HT-29 (cell line): ENCODE measurements at places on chromosomes 11 and 22.

- DNase-seq = peak; percentile 65
These were observed 14.8 kb upstream of the CARD10 start for GRCh38 chr22:37533995-37534394.

GRCh38 chr11:16606784-16607674, 131.4 kb upstream of the C11orf58 start:
- no peak for DNase-seq

GRCh38 chr11:91265946-91266345, 958.7 kb upstream of the FAT3 start:
- DNase-seq = no peak

DNA sequence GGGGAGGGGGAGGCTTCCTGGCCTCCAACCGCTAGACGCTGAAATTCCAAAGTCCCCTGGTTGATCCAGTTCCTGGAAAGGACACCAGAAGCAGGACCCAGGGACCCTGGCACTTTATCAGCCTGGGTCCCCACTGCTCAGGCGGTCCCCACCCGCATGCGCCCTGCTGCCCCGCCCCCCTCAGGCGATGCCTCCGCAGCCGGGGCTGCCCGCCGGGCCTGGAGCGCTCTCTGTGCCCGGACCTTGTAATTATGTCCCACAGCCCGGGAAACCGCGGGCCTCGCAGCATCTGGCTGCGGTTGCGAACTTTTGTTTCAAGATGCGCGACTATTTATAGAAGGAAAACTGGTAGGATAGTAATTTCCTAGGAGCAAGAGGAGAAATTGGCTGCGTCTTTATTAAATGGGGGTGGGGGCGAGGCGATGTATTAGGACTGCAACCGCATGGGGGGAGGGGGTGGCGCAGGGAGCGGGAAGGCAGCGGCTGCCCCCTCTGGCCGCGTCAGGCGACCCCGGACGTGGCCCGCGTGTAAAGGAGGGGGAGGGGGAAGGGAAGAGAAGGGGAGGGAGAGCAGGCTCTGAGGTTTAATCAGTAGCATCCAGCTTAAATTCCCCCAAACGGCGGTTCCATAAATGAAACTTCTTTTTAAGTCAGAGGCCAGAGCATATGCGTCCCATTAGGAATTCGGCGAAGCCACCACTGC, 6.1 kb downstream of the WNT7B start:
- no peak for DNase-seq

GRCh38 chr11:86717817-86718501, 45.5 kb upstream of the ME3 start:
- peak; percentile 66 for DNase-seq

DNA sequence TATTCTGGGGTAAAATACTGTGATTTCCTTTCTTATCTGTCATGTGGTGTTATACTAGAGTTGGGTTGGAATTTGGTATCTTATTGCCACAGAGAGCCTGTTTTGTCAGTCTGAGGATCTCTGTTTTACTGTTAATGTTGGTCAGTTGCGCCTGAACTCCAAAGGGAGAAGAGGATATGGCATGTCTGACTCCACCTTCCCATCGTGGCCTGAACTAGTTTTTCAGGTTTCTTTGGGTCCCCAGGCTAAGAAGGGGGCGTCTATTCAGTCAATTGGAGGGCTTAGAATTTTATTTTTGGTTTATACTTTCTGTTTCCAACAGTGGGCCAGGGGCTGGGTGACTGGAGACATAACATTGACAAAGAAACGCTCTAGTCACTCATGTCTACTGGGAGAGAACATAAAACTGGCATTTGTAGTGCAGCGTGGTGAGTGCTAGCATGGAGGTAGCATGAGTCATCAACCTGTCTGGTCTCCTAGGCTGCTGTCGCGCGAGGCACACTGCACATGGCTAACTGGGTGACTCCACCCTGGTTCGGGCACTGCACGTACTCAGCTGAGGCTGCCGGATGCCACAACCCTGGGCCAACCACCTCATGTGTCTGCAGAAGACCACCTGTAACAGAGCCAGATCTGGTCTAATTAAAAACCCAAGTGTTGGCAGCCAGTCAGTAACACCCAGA, 120.1 kb upstream of the OR9Q1 start:
- peak; percentile 97 for DNase-seq

DNA sequence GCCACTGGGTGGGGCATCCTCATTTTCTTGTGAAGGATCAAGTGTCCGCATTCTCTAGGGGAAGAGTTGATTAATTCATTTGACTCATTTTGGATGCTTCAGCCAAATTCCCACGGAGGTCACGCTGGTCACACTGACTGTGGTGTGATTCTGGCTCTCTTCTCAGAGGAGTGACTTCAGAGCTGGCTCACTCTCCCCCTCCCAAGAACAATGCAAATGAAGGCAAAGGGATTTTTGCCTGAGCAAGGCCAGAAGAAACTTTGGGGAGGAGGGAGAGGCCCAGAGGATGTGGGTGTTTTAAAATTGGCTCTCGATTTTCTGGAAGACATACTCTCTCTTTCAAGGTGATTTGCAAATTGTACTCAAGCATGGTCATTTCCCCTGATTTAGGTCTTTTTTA, 51.1 kb upstream of the LMO2 start:
- DNase-seq = no peak

DNA sequence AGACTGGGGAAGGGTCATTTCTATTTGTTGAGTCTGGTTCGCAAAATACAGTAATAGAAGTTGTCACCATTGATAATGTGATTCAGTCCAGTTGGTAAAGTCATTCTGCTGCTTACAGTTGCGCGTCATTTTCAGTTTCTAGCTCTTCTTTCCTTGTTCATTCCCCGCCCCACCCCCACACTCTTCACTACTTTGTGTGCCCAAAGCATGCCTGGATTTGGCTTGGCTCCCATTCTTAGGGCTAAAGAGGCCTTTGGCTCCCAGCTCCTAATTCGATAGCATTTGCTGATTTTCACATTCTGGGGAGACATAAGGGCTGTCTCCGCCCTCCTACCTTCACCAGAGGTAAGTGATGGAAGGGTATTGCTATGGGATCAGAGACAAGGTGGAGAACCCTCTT, 43.0 kb downstream of the CECR2 start:
- no peak for DNase-seq

- DNase-seq = peak; percentile 84
These were observed 19.9 kb upstream of the MUC5B start for GRCh38 chr11:1202776-1203504.

DNA sequence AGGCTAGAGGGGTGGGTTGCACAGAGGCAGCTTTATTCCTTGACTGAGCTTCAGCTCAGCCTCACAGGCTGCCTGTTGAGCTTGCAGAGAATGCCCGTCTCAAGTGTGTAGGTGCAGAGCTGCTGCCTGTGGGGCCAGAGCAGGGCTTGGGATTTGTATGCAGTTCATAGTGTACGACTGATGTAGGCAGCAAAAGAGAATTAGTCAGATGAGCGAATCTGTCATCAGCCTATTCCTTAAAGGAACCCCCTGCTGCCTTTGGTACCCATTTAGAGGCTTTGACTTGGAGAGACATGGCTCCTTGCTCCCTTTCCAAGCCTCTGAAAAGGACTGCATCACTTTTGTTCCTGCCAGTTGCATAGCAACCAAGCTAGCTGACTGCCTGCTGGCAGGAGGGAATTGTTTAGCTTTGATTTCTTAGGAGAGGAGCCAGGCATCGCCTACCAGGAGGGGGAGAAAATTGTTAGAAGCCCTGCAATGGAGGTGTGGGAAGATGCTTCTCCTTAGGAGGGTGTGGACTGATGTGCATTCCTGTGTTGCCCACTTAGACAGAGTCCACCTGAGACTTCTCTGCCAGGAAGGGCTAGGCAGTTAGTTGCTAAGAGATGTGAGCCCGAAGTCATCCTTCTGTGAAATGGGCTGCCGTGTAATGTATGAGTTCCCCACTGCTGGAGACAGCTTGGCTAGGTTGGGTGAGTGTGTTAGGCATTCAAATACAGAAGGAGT, 10.9 kb downstream of the ACO2 start:
- no peak for DNase-seq

GRCh38 chr11:36657610-36658267, 59.7 kb upstream of the RAG2 start:
- no peak for DNase-seq

GRCh38 chr22:40588726-40589125, 47.8 kb downstream of the MRTFA start:
- no peak for DNase-seq

- DNase-seq = peak; percentile 30
These were observed 9.7 kb downstream of the TUB start for GRCh38 chr11:8090756-8091155.

GRCh38 chr11:7311903-7312302, 60.2 kb downstream of the SYT9 start:
- no peak for DNase-seq

DNA sequence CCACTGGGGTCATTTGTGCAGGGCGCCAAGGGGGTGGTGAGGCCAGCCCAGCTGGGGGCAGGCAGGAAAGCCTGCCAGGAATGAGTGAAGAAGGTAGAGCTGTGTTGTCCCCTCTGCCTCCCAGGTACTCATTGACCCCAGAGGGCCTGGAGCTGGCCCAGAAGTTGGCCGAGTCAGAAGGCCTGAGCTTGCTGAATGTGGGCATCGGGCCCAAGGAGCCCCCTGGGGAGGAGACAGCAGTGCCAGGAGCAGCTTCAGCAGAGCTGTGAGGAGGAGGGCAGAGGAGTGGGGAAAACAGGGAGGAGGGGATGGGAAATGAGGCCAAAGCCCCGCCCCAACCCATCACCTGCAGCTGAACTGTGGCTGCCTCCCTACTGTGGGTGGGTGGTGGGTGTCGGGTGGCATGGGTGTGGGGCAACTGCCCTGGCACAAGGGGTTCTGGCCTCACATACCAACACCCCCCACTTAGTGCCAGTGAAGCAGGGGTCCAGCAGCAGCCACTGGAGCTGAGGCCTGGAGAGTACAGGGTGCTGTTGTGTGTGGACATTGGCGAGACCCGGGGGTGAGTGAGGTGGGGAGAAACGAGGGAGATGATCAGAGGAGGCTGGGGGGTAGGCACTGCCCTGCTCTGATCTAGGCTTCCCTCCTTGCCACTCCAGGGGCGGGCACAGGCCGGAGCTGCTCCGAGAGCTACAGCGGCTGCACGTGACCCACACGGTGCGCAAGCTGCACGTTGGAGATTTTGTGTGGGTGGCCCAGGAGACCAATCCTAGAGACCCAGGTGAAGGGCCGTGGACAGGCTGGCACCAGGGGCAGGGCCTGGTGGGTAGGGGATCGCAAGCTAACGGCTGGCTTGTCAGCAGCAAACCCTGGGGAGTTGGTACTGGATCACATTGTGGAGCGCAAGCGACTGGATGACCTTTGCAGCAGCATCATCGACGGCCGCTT, 3.0 kb downstream of the MUS81 start:
- DNase-seq = no peak

DNA sequence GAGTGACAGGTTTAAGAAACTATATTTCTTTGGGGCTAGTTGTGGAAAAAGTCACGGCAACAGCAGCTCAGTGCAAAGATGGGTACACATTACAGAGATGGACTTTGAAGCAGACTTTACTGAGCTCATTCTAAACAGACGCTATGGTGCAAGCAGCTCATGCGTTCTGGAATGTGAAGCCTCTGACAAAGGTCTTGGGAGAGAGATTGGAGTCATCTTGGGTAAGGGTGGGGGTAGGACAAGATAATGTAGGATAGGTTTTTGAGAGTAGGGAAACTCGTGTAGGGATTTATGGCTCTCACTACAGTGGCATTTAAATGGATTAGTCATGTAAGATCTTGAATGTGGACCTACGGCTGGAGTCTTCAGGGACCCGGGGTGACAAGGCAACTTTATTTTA, 36.2 kb upstream of the CLMP start:
- DNase-seq = no peak

GRCh38 chr11:17386331-17387084, 2.0 kb downstream of the KCNJ11 start:
- DNase-seq = peak; percentile 77

DNA sequence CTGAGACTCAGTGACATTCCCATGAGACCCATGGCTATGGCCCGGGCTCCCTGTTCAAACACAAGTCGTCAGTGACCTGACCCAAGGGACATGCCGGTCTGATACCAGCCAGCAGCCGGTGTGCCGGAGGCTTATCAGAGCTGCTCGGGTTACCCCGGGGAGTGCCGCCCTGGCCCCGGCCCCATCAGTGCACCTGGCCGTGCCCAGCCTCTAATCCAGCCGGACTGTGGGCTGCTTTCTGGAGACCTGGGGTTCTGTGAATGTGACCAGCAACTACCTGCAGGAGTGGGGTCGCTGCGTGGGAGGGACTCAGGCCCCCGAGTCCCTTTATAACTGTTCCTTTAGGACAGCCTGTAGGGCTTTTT, 52.7 kb downstream of the LINC01488 start:
- no peak for DNase-seq

GRCh38 chr22:25334162-25334490, 114.7 kb downstream of the CRYBB2 start:
- DNase-seq = peak; percentile 50

- DNase-seq = no peak
These were observed 5.1 kb downstream of the THAP7 start for GRCh38 chr22:20996598-20997535.

- DNase-seq = peak; percentile 49
These were observed 15.4 kb downstream of the FAM181B start for GRCh38 chr11:82718307-82718706.

GRCh38 chr11:33633251-33634003, 67.2 kb downstream of the C11orf91 start:
- DNase-seq = peak; percentile 93

DNA sequence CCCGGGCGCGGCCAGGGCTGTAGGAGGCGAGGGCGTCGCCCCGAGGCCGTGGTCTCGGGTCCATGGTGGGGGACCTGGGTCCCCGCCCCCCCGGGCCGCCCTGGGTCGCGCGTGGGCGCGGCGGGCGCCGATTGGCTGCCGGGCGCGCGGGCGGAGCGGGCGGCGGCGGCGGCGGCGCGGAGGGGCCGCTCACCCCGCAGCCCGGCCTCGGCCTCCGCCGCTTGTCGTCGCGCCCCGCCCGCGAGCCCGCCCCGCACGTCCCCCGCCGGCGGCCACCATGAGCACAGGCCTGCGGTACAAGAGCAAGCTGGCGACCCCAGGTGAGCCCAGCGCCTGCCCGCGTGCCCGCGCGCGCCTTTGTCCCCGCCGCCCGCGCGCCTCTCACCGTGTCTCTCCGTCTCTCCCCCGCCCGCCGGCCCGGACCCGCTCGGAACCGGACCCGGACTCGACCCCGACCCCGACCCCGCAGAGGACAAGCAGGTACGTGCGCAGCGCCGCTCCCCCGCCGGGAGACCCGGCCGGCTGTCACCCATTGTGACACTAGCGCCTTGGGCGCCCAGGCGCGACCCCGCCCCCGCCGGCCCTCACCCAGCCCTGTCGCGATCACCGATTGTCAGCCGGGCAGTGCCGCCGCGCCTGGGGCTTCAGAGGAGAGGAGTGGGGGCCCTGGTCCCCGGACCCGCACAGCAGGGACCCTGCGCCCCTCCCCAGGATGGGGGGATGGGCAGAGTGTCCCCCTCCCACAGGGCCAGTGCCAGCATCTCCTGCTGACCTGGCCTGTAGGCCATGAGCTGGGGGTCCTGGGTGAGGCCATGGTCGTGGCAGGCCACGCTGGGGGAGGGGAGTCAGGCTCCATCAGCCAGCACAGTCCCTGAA, at the start of gene SEPTIN5:
Gene SEPTIN5 (plus strand): TSS at position 192 of the 876 bp plus-strand sequence. CDS start 86 bp downstream, at position 278.
- no peak for DNase-seq
